ENCODE measurements at places on chromosomes 6 and 20. TPM values are rescaled to one million over a fixed set of nuclear protein-coding genes. Genes with fewer than 3 reads are reported as not detected.

GRCh38 chr6:44918671-44919296 lies 409.3 kb upstream of the RUNX2 start:
- DNase-seq: no peak

Gene IMPG1
- total RNA-seq: not detected

GRCh38 chr6:27575594-27576361 lies 102.9 kb upstream of the ZNF184 start:
- DNase-seq: no peak

DNA sequence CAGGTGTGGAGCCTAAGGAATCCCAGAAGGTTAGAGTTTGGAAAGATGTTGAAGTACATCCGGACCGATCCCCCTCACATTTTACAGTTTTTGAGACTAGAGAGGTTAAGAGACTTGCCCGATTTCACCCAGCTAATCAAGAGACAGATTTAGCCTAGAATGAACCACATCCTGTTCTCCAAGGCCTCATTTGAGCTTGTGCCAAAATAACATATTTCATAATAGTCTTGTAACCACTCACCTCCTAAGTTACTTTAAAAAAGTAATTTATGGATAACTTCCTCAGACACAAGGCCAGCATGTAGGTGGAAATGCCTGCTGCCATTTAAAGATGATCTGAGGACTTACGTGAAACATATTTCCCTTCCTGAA lies 39.8 kb upstream of the ARHGAP18 start:
- no peak for DNase-seq

GRCh38 chr20:46174469-46175126 lies 56.5 kb downstream of the CD40 start:
- no peak for DNase-seq

Gene MUCL3
- not detected for total RNA-seq

Gene TNFRSF21
- 37.0 TPM for total RNA-seq

GRCh38 chr20:34515484-34516246 lies 557 bp upstream of the DYNLRB1 start:
- no peak for DNase-seq
